ENCODE measurements at places on chromosomes 11 and 22.

DNA sequence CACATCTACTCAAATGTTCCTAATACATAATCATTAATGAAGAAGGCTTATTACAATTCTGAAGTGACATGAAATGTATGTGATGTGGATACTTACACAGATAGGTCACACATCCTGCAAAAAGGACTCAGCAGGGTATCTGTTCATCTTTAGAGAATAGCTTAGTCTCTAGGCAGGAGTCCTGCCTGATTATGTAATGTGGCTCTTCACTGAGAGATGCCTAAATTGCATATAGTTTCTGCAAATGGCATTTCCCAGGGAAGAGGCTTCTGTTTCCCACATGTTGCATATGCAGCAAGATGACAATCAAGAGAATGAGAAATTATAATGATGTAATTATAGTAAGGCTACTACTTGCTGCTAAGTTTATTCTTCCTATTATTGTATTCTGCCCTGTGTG is 58.8 kb upstream of the SLC36A4 start:
- DNase-seq: no peak

DNA sequence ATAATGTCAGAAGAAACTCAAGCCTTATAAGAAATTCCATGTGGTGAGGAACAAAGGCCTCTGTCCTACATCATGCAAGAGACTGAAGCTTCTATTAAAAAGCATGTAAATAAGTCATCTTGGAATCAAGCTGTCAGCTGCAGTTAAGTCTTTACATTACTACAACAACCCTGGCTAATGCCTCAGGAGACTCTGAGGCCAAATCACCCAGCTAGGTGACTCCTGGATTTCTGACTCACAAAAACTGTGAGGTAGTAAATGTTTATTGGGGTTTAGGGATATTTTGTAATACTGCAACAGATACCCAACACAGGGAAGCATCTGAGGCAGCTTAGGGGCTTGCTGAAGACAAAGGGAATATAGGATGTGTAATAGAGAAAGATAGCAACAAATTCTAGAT is 89.6 kb downstream of the C11orf87 start:
- no peak for DNase-seq

DNA sequence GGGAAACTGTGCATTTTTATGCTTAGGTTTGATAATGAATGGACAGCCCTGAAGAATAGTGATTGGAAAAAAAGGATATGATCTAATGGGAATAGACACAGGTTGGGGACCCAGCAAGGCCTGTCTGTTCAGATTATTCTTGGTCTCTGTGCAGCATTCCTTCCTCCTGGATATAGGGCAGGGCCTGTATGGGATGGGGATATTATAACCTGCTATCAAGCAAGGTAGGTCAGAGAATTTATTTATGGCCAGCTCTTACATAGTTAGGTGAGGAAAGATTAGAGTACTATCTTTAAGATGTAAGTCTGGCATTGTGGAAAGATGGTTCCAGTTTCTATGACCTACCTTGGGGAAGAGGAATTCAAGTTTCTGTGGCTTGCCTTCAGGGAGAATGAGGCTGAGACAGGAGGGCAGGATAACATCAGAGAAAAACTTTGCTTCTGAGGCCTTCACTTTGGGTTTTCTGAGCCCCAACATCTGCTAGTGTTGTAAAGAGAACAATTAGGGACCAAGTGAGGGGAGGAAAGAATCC is 8.5 kb upstream of the BIRC2 start:
- DNase-seq: no peak

- DNase-seq: no peak
Observed at GRCh38 chr11:114970927-114971645, 292.8 kb downstream of the NXPE2 start.

DNA sequence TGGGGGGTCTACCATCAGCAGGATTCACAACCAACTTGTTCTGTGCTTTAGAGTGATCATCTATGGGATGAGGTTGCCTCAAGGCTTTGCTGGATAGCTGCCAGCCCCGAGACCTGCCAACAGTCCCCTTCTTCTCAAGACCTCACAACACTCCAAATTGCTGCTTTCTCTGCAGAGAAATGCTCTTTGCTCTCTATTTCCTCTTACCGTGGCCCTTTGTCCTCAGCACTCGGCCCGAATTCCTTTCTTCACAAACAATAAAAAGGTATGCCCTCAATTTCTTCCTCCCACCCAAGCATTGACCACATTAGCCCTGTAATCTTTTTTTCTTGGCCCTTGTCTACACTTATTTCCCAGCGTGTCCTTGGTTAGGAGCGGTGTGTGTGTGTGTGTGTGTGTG is 147.4 kb upstream of the SNX19 start:
- no peak for DNase-seq

- DNase-seq: no peak
Observed at GRCh38 chr22:36349726-36350125, 38.0 kb downstream of the MYH9 start.

DNA sequence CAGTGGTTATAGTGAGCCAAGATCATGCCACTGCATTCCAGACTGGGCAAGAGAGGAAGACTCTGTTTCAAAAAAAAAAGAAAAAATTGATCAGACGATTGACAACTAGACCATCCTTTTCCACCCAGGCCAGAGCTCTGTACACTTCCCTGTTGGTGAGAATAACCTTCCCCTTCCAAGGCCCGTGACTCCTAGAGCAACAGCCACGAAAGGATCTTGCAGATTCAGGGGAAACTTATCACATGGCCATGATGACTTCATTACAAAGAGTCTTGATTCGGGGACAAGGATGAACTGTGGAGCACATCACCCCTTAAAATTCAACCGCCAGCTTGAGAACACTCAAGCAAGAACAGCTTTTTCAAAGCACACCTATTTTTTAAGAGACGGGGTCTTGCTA is 10.3 kb downstream of the CD5 start:
- DNase-seq: no peak

GRCh38 chr22:43263645-43264514 is 76.9 kb upstream of the TTLL12 start:
- DNase-seq: peak; percentile 94

DNA sequence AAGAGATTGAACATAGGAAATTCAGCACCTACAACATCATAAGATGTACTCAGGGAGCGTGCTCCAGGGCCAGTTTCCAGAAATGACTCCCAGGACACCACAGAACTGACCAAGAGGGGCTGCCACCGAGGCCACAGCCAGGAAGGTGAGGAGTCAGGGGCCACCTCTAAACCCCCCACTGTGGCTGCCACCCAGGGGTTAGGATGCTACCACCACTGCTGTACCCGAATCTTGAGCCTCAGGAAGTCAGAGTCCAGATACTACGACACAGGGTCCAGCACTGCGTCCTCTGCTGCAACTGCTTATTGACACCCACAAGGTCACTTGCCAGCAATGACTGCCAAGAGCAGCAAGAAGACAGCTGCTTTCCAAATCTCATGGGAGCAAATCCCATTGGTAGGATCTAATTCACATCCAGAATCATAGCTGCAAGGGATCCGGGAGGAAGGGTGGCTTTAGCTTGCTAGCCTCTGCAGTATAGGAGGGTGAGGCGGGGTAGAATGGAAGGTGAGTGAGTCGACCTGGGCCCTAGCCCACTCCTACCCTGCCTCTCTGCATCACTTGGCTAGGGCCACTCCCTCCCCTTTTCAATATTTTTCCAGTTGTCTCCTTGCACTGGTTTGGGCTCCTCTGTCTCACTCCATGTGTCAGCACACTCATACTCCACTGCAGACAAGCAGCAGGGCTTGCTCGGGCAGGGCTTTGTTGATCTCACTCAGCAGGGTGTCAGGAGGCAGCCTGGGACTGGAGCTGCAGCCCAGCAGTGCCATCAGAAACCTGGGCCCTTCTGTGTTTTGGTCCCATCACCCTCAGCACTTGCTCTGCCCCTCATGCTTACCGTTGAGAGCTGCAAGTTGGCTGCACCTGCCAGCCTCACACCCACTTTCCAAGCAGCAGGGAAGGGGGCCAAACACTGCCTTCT is 18.1 kb upstream of the CYTH4 start:
- DNase-seq: no peak

DNA sequence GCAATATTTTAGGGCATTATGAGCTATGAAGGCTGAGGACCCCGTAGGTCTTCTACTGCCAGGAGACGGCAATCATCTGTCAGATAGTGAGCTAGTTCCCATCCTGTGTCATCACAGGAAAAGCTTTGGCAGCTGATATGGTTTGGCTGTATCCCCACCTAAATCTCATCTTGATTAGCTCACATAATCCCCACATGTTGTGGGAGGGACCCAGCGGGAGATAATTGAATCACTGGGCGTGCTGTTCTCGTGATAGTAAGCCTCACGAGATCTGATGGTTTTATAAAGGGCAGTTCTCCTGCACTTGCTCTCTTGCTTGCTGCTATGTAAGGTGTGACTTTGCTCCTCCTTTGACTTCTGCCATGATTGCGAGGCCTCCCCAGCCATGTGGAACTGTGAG is 18.1 kb downstream of the CSRP3 start:
- DNase-seq: no peak

DNA sequence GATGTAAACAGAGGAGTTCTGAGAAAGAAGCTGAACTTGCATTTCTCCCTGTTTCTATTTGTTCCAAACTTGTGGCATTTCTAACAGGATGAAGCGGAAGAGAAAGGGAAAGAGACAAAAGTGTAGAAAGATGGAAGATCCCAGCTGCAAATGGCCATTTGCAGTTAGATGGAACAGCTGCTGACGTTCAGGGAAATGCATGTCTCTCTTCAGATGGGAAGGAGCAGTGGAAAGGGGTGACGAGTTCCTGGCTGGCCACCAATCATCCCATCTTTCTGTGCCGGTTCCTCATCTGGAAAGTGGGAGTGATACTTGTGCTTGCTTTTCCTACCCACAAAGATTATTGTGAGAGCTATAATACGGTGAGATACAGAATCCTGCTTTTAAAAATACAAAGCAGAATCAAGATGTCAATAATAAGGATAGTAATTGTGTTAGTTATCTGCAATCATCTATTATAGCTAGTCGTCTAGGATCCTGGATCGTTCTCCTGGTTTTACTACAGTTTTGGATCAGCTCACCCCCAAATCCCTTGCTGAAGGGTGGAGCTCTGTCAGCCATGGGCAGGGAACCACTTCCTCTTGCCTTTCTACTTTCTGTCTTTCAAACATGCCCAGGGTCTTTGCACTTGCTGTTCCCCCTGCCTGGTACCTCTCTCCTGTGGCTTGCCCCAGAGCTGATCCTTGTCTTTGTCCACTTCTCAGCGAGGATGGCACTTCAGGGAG is 1.2 kb upstream of the TIMP3 start:
- no peak for DNase-seq

- no peak for DNase-seq
Observed at GRCh38 chr22:50556703-50557102, 6.0 kb downstream of the SYCE3 start.

DNA sequence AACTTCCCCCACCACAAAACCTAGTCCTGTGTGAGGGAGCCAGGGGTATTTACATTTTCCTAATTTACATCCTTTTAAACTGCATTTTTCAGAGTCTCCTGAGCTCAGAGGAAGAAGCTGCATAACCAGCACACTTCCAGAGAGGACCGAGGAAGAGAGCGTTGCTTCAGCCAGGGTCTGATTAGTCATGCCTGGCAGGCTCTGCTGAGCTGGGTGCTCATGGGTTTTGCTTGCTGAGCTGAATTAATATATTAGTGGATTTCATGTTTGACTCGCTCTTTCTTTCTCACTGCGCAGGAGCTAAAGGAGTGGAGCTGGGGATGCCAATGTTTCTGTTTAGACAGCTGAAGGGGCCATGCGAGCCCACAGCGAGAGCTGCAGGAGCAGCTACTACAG is 539.3 kb upstream of the B3GAT1 start:
- no peak for DNase-seq

- no peak for DNase-seq
Observed at GRCh38 chr11:70510571-70510970, 112.2 kb downstream of the CTTN start.

GRCh38 chr22:28014211-28015045 is 95.4 kb upstream of the PITPNB start:
- DNase-seq: no peak

DNA sequence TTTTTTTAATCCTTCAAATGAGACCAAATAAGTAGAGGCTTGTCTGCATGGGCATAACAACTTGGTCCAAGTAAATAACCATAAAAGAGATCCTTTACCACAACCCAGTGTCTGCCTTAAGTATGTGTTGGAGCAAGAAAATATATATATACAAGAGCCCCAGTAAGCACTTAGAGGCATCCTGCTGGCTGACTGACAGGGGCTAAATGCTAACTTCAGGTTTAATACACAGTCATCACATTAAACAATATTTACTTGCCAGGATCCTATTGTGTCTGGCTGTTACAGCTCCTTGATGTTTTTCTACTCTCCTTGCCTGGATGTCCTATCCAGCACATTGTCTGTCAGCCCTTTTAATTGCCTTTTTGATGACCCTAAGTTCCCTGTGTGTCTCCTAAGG is 37.5 kb upstream of the MMP20 start:
- DNase-seq: no peak

- no peak for DNase-seq
Observed at GRCh38 chr11:56333156-56333555, 12.7 kb upstream of the OR8K1 start.

DNA sequence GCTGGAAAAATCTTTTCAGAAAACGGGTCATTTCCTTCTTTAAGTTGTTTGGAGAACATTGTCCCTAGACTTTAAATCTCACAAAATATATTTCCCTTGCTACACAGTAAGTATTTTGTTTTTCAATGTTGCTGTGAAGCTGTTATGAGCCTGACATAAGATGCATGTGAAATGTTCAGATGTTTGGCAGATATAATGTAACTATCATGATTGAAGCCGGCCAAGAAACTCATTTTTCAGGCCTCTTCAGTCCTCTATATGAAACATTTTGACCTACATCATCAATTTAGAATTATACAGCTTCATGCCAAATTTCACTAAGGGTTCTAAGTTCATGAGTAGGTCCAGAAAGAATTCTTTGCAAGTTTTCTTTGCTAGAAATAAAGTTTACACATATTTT is 133.8 kb downstream of the JRKL start:
- no peak for DNase-seq

DNA sequence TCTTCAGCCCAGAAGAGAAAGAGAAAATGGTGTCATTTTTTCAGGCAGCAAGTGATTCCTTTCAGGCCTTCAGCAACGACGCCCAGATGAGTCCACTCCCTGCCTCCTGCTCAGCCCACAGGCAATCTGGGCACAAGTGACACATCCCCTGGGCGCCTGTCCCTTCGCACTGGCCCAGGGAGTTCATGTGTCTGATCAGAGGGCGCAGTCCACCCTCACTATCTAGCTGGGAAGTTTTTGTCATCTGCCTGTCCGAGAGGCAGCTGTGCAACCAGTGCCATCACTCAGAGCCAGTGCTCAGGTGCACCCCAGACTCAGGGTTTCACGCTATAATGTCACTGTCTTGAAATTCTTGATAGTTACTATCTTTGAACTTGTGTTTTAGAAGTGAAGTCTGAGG is 1.4 kb upstream of the KCNQ1OT1 start:
- no peak for DNase-seq

- DNase-seq: no peak
Observed at GRCh38 chr22:23121000-23121421, 20.8 kb downstream of the RSPH14 start.
